ENCODE measurements at places on chromosomes 1 and 21.

GRCh38 chr1:93113127-93113526, 34.0 kb downstream of the MTF2 start:
- no peak for DNase-seq

DNA sequence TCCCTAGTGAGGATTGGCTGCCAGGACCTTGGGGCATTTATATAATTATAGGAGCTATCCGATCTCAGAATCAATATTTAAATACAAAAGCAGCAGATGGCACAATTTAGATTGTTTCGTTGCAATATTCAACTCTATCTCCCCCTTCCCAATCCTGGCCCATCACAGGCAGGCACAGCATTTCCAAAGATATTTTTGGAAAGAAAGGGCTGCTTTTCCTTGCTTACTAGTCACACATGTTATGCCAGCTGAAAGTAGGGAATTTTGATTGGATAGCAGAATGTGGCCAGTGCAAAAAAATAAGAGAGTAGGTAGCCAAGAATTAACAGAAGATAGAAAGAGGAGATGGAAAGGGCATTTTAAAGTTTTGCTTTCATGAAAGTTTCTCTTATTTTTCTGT, 37.9 kb downstream of the IL12RB2 start:
- no peak for DNase-seq

GRCh38 chr1:207966521-207966920, 55.6 kb upstream of the CD34 start:
- no peak for DNase-seq

DNA sequence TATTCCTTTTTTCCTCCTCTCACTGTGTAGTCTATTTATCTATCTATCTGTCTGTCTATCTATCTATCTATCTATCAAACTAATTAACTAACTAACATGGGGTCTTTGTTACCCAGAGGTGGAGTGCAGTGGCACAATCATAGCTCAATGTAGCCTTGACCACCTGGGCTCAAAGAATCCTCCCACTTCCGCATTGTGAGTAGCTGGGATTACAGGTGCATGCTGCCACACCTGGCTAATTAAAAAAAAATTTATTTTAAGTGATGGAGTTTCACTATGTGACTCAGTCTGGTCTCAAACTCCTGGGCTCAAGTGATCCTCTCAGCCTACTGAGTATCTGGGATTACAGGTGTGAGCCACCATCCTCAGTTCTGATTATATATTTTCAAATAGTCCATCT, 71.4 kb downstream of the CCDC18 start:
- no peak for DNase-seq

DNA sequence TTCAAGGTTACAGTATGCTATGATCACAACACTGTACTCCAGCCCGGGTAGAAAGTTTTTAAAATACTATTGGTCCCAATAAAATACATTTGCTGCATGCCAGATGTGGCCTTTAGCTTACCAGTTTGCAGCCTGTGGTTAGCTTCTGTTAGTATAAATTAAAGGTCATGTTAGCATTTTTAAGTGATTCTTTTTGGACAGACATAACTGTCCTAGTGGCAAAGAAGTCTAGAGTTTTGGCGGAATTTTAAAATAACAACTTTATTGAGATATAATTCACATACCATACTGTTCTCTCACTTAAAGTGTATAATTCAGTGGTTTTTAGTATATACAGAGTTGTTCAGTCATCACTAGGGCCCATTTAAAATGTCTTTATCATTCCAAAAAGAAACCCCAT, 24.3 kb upstream of the TMEM39B start:
- no peak for DNase-seq

DNA sequence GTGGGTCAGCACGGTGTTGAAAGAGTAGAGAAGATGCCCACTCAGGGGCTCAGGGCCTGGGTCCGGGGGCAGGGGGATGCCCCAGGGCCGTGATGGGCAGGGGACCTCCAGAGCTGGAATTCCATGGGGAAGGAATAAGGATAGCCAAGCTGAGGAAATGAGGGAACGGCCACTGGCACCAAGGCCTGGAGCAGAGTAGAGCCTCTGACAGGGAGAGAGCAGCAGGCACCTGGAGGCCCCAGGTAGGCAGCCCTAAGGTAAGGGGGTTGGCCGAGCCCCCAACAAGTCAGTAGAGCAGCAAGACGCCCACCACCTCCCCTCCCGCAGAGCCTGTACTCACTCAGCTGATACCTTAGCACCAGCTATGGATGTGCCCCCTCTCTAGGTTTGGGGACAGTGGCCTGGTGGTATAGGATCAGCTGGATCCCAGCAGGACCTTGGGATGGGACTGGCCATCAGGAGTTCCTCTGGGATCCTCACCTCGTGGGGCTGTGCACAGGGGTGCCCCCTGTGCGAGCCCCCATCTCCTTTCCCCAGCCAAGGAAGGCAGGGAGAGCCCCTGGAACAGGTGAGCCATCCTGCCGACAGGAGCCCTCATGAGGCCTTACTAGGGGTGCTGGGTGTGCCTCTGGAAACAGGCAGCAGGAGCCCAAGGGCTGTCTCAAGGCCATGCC, 21.0 kb upstream of the ARF1 start:
- no peak for DNase-seq

DNA sequence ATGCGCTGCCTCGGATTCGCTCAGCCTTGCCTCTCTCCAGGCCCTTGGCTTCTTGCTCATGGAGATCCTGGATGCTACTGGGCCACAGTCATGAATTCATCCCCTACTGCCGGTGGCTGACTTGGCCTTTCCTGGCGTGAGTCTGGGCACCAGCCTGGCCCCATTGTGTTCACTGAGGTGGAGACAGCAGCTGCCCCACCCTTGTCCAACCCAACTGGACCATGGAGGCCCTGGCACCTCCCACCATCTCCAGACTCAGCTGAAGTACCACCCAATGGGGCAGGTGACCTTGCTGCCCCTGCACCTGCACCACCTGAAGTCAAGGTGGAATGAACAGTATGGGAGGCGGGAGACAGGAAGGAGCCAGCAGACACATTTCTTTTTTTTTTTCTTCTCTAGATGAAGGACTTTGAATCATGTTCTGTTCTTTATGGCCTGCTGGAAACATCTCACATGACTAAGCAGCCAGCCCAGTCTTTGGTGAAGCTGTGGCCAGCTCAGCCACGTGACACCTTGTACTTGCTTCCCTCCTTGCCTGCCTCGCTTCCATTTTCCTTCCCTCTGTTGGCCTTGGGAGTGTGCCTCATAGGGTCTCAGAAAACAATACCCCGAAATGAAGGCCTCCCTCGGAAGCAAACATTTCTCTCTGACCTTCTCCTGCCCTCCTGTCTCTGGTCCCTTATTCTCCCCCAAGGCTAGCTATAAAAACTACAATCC, 3.8 kb upstream of the SLC30A2 start:
- DNase-seq, result no peak

GRCh38 chr1:236945002-236945401, 59.2 kb downstream of the MT1HL1 start:
- no peak for DNase-seq
